ENCODE measurements at places on chromosomes 2 and 18. TPM values are rescaled to one million over a fixed set of nuclear protein-coding genes. Genes with fewer than 3 reads are reported as not detected.

The POTEC gene
- not detected for total RNA-seq

The RMC1 gene
- 38.3 TPM for total RNA-seq

The PAIP2B gene
- total RNA-seq: 20.4 TPM

The CD28 gene
- 2.7 TPM for total RNA-seq

The ANTXR1 gene
- total RNA-seq: 137 TPM

The SCYGR1 gene
- not detected for total RNA-seq

The ATP6V1B1 gene
- total RNA-seq: 24.9 TPM

The TFCP2L1 gene
- 1.1 TPM for total RNA-seq

All from camera-type eye (tissue), 1 donor.